ENCODE measurements at places on chromosomes 13 and 19.

GRCh38 chr13:77377016-77377415 lies 50.1 kb upstream of the MYCBP2 start:
- no peak for DNase-seq

DNA sequence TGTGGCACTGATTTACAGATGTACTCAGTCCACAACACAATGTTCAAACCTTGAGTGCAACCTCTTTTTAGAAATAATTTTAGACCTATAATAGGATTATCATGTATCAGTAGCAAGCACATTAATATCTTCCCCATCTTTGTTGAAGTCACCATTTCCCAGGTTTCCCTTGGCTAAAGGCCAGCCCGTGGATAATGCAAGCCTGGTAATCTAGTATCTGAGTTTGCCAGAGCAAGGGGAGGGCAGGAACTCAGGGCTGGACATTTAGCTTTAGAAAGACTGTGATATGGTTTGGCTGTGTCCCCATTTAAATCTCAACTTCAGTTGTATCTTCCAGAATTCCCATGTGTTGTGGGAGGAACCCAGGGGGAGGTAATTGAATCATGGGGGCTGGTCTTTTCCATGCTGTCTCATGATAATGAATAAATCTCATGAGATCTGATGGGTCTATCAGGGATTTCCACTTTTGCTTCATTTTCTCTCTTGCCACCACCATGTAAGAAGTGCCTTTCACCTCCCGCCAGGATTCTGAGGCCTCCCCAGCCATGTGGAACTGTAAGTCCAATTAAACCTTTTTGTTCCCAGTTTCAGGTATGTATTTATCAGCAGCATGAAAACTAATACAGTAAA lies 37.7 kb downstream of the SLC6A16 start:
- DNase-seq, result no peak

- no peak for DNase-seq
Measured at GRCh38 chr13:33642374-33643065, 175.4 kb upstream of the RFC3 start.

- peak; percentile 72 for DNase-seq
Measured at GRCh38 chr19:47032171-47032811, 12.7 kb downstream of the NPAS1 start.

GRCh38 chr19:21835810-21836444 lies at the start of gene ZNF43:
Gene ZNF43 (minus strand): TSS chr19:21836182. CDS start chr19:21836038, 144 bp downstream.
- DNase-seq, result peak; percentile 95

DNA sequence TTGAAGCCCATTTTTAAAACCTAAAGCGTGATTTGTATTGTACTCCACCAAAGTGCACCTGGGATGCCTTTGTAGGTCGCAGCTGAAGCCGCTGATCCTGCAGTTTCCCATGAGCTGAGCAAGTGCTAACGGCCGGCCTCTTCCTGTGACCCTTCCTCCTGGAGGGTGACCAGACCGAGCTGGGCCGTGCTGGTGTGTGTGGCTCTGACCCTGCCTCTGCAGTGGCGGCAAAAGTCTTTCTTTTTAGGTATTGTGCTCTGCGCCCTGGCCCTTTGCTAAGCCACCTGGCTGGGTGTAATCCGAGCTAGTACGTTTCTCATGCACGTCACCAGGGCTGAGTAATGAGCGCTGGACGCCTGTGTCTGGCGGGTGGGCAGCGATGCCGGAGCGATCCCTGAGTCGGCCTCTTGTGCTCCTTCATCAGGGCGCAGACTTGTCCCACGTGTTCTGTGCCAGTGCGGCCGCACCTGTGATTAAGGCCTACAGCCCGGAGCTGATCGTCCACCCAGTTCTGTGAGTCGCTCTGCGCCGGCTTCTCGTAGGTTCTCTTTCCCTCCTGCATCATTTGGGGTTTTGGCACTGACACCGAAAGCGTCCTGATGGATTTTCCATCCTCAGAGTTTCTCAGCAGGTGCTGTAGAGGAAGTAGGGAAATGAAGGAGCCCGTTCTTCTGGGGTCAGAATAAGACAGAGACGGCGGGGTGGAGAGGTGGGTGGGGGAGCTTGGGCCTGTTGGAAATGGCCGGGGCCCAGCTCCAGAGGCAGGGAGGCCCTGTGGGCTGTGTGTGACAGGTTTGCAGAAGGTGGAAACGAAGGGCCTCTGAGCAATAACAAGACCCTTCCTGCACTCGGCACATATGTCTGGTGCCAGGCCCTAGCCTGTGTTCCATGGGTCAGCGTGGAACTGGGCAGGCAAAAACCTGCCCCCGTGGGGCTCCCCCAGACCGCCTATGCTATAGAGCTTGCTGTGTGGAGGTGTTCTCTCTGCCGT lies 9.7 kb downstream of the NAXD start:
- DNase-seq, result no peak

GRCh38 chr13:71801781-71802180 lies 65.2 kb downstream of the DACH1 start:
- no peak for DNase-seq

- peak; percentile 81 for DNase-seq
Measured at GRCh38 chr19:5138606-5139582, 170.0 kb downstream of the KDM4B start.

- no peak for DNase-seq
Measured at GRCh38 chr19:34733266-34733745, 737 bp upstream of the ZNF181 start.

Measured in CD4-positive, alpha-beta T cell treated with Interleukin-21 for 1 hour (primary cell).